ENCODE measurements at places on chromosomes 7 and 10.

DNA sequence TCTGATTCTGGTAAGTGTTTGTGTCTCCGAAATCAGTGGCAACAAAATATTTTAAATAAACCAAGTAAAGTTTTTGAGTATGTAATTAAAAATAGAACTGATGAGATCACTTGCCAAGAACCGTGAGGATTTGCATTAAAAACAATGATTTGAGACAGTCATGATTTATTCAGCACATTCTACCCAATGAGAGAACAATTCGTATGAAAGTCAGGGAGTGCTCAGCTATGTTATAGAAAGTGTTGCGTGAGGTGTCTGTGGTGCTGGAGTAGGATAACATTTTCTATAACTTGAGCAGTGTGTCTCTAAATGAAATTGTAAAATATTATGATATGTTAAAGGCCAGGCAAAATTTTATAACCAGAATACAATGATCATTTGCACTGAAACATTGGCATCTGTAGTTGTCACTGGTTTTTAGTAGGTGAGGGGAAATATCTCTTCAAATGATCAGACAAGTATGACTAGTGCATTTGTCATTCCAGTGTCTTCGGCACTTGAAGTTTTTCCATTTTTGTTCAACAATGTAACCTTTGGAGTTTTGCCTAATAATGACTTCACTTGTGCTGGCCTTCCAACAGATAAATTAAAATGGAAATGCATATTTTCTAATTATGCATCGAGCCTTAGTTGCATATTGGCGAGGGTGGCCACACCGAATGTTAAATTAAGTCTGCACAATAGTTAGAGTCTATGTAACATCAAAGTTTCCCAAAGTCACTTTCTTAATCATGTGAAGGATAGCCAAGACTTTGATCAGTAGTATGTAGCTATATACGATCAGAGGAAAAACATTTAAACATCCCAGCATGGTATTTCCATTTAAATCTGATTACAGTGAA is 335.9 kb downstream of the GFRA1 start:
- no peak for DNase-seq

- DNase-seq = no peak
These were observed 45.0 kb upstream of the GSDME start for GRCh38 chr7:24802300-24802699.

DNA sequence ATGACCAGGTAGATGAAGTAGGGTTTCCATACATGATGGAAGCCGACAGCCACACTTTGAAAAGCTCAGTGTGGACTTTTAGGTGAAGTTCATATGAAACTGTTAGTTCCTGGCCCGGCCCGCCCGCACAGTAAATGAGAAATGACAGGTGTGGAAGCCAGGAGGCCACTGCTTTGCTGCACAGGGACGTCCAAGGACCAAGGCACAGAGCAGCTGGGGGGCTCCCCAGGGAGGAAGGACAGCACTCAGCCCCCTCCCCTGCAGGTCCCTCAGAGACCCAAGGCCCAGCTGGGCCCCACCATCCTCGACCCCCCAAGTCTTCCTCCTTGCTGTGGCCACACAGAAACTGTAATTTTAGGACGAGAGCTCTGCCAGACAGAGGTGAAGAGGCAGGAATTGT is 219.2 kb downstream of the PTPRN2 start:
- DNase-seq = no peak

- DNase-seq = no peak
These were observed 104.0 kb upstream of the RHOBTB1 start for GRCh38 chr10:61047788-61048560.

DNA sequence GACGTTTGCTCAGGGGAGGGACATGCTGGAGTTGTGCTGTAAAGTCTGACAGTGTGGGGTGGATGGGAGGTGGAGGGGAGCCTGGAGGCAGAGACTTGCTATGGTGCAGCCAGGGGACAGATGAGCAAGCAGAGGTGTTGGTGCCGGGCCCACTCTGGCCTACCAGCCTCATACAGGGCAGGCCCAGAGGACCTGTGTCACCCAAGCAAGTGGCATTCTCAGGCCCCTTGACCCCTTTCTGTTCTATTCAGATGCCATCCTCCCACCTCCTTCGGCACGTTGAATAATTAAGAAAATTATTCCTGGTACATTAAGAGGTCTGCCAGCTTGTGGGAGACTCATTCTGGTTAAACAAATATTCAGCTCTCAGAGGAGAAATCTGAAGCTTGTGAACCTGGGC is 8.5 kb downstream of the WDFY4 start:
- DNase-seq = no peak

- DNase-seq = no peak
These were observed 37.1 kb downstream of the TRUB1 start for GRCh38 chr10:114975091-114975490.

- DNase-seq = no peak
These were observed 200.6 kb downstream of the TWIST1 start for GRCh38 chr7:18916826-18917225.

GRCh38 chr10:30691639-30692015 is 62.1 kb upstream of the LYZL2 start:
- DNase-seq = no peak

DNA sequence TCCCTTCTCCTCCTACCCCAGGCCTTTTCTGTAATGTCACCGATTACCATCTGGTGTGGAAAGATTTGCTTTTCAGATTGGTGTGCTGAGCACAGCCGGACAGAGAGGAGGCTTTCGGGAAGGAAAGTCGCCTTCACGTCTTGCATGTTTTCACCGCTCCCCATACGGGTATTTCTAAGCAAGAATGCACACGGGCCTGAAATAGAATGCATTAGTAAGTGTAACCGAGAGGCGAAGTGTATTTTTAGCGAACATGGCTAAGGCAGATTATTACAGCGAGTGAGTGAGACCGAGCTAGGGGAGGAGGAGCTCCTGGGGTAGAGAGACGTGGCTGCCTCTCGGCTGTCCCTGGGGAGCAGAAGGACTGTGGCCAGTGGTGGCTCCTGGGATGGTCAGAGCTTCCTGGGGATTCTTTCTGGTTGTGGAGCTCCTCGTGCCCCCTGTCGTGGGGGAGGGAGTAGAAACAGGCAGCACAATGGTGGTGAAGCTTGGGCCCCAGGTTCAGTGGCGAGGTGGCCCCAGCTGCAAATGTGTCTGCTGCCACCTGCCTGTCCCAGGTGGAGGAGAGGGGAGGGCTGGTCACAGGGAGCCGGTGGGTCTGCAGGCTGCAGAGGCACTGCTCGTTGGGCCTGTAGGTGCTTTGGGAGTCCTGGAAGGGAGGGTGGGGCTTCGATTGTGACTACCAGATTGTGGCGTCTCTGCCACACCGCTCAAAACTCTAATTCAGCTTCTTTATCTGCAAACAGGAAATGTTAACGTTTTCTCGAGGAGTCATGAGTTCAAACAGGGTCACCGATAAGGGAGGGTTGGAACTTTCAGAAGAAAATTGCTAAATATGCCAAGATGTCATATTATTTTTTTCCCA is 135.8 kb downstream of the CAMK1D start:
- no peak for DNase-seq

DNA sequence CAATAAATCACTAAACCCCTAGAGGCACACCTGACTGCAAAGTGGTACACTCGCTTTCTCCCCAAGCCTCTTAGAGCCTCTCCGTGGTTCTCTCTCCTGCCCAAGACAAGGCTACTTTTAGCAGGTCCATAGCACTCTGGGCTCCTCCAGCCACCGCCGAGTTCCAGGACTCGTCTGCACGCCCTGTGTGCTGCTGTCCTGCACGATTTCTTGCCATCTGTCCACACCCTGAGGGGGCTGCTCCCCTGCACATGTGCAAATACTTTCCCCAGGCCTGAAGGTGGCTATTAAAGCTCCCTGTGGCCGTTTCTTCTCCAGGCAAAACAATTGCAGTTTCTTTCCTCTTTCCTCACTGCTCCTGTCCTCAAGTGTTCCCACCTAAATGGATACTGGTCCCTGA is 414.3 kb downstream of the PLXNA4 start:
- DNase-seq = no peak

DNA sequence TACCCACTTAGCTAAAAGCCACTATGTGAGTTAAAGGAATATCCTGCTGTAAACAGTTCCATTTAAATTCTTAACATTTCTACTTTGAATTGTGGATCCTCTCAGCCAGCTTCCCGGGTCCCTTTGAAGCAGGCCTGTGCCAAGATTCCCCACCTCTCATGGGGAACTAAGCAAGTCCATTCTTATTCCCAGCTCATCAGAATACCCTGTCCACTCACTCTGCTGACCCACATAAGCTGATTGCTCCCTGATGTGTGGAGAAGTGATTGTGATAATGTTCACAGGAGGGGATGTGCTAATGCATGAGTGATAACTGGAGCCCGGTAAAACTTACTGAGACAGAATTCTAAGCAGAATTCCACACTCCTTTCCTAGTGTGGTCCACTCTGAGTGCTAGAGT is 709.7 kb downstream of the CNTNAP2 start:
- DNase-seq = no peak

DNA sequence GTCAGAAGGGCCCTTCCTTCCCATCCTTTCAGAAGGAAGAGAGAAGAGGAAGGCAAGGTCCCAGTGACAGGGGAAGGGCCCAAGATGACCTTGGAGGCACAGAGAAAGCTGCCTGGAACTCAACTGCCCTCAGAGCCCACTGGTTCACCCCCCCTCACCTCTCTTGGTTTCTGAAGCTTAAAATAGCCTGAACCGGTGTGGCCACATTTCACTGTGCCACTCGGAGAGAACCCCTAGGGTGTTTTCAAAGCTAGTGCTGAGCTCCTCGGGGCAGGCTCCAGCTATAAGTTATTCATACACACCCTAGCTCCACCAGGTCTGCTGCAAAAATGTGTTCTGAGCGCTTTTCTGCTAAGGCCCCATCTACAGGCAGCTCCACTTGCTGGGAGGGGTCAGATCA is 60.9 kb upstream of the ADRB1 start:
- no peak for DNase-seq

DNA sequence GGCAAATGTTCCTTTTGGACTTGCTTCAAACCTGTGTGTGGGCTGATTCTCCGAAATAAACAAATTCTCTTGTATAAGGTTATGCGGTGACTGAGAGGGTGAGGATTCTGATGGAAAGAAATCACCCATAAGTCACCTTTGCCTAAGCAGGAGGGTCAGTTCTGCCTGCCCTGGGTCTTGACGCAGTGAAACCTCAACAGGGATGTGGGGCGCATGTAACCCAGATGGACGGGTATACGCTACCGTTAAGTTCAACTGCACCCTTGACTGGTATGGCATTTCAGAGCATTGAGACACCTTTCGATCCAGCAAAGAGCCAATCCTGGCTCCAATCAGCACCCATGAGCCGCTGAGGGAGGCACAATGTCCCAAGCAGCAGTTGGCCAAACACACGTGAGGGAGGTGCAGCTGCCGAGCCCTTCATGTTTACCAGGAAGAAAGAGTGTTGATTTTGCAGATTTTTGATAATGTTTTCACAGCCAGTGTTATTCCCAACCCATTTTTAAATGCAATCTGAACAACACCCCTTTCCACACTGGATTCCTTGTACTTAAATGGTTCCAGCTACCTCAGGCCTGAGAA is 48.1 kb downstream of the SORBS1 start:
- no peak for DNase-seq

DNA sequence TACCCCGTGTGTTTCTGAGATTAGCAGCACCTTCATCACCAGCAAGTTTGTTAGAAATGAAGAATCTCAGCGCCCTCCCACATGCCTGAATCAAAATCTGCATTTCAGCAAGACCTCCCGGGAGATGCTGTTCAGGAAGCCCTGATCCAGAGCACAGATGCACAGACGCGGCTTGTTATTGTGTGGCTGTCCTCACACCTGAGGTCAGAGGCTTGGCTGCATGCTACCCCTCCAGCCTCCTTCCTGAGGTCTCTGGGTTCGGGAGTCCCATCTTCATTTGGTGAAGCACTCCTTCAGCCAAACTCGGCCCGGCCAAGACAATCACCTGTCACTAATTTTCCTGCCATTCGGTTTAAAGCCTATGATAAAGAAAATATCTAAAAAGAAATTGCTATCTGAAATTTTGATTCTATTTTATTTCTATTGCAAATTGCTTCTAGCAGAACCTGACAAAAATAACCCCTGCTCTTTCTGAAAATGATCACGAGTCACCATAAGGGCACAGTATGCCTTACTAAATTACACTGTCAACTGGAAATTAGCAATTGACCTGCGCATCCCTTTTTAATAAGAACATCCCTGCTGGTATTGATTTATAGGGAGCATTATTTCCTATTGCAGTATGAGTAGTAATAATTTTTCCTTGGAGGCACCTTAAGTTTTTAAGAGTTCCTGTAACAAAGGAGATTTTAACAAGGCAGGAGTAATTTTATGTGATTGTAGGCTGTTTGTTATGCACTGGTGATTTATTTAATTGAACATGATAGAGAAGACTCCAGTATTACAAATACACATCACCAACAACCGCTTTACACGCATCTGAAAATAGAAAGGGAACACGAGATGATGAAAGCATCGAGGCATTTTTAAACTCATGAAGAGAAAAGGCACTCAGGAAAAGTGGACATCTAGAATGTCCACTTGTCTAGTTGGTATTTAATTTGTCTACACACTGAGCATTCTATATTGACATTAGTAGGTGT is 49.5 kb downstream of the VSTM2A start:
- DNase-seq = no peak

DNA sequence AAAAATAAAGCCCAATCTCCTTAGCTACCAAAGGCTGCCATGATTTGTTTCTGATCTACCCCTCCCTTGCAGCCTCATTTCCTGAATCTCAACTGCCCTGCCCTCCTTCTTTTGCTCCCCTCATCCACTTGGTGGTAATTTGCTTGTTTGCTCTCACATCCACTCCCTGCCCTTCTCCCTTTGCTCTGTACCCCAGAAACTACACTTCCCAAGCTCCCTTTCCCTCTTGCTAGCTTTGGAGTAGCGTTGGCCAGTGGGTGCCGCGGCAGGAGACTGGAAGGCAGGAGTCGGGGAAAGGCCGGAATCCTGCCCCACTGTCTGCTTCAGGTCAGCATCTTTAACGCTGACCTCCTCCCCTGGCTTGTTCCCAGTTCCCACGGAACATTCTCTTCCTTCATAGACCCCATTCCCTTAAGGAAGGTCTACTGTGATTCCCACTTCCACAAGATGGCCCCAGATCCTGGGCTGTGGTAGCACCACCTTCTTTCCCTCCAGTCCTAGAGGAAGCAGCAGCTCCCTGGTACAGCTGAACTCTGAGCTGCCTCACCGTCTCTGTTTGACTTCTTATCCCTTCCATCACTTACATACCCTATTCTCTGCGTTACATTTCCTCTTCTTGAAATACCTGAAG is 79.1 kb downstream of the PIK3CG start:
- DNase-seq = no peak

DNA sequence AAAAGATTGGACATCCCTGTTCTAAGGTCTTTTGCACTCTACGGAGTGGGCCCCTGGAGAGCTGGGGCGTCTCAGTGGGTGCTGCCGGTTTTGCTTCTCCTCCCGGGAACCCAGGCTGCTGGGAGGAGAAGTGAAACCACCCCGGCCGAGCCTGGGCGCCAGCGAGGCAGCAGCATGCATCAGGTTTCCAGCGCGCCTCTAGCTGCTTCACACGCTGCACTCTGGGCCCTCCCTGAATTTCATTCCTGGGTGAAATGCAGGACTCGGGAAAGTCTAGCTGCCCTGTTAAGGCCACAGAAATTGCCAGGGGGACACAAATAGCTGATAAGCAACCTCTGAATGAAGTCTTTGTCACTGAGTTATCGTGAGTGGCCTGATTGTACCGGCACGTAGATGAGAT is 127.4 kb downstream of the TRRAP start:
- no peak for DNase-seq

Data from stimulated activated CD8-positive, alpha-beta memory T cell treated with anti-CD3 and anti-CD28 coated beads, Interleukin-12 subunit alpha, Interleukin-12 subunit beta, amount 100 ng/mL, for 4 hours (primary cell).